Neural crest cell (in vitro differentiated cells): ENCODE measurements at places on chromosomes 16 and 17.

GRCh38 chr17:39618956-39619785, 7.6 kb upstream of the PPP1R1B start:
- H3K27ac ChIP-seq, result no peak overlapping the region
- peaks cover 90% of the 10 kb centered on the region for H3K27me3 ChIP-seq
- H3K4me3 ChIP-seq, result peak overlapping the region; percentile 66

DNA sequence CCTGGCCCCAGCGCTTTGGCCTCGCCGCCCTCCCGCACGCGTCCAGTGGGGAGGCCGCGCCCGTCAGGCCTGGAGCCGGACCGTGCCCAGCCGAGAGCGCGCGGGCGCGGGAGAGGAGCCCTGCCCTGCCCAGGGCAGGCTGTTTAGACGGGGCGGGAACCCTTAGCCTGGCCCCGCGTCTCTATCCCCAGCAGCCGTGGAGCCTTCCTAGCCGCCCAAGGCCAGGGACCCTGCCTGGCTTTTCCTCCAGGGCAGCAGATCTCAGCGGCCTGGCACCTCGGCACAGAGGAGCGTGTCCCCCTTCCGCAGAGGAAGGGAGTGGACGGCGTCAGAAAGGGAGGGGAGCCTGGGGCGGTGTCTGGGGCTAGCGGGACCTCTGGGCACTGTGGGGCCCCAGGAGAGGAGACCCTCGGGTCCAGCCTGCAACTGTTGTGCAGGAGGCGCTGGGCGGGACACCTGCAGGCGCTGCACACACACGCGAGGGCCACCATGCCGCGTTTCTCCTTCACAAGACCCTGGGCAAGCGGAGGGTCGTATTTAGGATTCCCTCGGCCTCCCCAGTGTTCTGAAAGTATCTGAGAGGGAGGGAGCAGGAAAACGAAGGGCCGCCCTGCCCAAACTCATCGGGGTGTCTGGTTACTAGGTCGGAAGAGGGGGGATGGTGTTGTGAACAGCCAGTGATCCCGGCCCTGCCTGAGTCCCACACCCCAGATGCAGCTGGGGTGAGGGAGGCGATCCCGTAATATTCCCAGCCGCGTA, 2.3 kb upstream of the NPTX1 start:
- no peaks in the 10 kb centered on the region for H3K36me3 ChIP-seq

- no peak overlapping the region for H3K4me3 ChIP-seq
- H3K27me3 ChIP-seq, result no peaks in the 10 kb centered on the region
- peaks cover 10% of the 10 kb centered on the region for H3K36me3 ChIP-seq
- peaks cover 30% of the 10 kb centered on the region for H3K4me1 ChIP-seq
- H3K27ac ChIP-seq, result peak overlapping the region; percentile 43
- no peak for DNase-seq
These were observed 142.2 kb downstream of the ABCA8 start for GRCh38 chr17:68812876-68813584.

DNA sequence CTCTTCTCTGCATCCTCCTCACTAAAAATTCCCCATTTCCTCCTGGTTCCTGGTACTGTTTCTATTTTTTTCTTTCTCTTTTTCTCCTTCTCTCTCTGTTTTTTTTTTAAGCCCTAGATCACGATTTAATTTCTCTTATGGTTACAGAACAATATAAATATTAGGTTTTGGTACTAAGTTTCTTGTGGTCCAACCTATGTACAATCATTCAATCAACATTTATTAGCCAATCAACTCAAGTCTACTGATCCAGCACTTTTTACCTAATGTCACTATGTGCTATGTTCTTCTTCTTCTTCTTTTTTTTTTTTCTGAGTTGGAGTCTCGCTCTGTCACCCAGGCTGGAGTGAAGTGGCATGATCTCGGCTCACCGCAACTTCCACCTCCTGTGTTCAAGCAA, 12.6 kb downstream of the RTN4RL1 start:
- no peaks in the 10 kb centered on the region for H3K36me3 ChIP-seq
- peaks cover 15% of the 10 kb centered on the region for H3K27me3 ChIP-seq
- H3K4me1 ChIP-seq, result peaks cover 21% of the 10 kb centered on the region
- no peak for DNase-seq

- no peak overlapping the region for H3K27ac ChIP-seq
- DNase-seq, result no peak
- H3K4me3 ChIP-seq, result no peak overlapping the region
- H3K36me3 ChIP-seq, result no peaks in the 10 kb centered on the region
These were observed 56.9 kb downstream of the RMI2 start for GRCh38 chr16:11402051-11402744.

DNA sequence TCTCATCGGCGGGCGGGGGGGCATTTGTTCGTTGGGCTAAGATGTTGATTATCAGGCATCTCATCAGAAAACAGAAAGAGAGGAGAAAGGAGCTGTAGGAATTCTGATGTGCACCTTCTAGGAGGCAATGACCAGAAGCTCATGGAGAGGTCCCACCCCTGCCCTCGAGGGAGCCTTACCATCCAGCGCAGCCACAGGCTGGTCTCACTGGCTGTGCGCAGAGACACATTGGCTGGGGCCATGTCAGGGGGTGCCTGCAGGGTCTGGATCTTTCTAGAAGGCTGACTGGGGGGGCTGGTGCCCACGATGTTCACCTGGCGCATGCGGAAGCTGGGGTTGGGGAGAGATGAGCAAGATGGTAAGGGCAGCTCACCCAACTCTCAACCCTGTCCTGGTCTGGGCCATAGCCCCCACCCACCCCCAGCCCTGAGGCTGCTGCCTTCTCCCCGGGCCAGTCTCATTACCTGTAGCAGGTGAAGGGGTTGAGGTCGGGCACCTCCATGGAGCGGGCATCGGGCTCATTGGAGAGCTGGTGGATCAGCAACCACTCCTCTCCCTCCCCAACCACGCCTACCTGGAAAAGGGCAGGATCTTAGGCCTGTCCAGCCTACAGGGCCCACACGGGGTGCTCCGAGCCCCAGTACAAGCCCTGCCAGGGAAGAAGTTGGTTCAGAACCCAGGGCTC, 86.2 kb upstream of the CDC42EP4 start:
- no peaks in the 10 kb centered on the region for H3K27me3 ChIP-seq
- peaks cover 50% of the 10 kb centered on the region for H3K4me1 ChIP-seq
- no peak overlapping the region for H3K27ac ChIP-seq
- peaks cover 10% of the 10 kb centered on the region for H3K36me3 ChIP-seq
- no peak overlapping the region for H3K4me3 ChIP-seq

DNA sequence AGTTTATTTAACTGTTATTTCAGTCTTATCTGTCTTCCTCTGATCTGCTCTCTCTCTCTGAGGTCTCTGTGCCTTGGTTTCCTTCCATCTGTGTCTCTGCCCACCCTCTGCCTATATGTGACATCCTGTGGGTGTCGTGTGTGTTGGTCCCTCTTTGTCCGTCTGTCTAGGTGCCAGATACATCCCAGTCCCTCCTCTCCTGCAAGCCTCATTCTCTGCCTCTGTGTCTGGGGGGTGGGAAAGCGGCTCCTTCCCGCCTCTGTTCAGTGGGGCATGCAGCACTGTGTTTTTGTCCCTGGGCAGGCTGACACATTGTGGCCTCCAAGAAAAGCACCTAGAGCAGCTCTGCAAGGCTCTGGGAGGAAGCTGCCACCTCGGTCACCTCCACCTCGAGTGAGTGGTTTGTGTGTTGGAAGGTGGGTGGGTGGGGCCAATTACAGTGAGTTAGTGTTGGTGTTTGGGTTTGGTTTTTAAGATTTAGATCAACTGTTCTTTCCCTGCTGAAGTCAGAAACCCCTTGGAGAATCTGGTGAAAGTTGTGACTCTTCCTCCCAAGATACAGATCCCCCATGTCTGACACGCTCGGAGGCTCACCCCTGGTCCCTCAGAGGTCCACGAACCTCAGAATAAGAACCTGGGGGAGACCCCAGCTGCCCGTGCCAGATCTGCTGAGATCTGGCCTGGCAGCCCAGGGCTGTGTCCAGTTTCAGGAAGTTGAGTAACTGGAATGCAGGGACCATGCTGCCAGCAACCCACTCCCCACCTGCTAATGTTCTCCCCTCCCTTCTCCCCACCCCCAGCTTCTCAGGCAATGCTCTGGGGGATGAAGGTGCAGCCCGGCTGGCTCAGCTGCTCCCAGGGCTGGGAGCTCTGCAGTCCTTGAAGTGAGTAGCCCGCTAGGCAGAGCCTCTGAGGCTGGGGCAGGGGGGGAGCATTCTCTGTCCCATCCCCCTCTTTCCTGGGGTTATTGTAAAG, 50.9 kb upstream of the CPNE2 start:
- no peak for DNase-seq
- H3K27me3 ChIP-seq, result no peaks in the 10 kb centered on the region
- H3K36me3 ChIP-seq, result no peaks in the 10 kb centered on the region
- H3K4me3 ChIP-seq, result no peak overlapping the region
- H3K27ac ChIP-seq, result no peak overlapping the region

- no peak for DNase-seq
- H3K36me3 ChIP-seq, result peaks cover 1% of the 10 kb centered on the region
- no peak overlapping the region for H3K27ac ChIP-seq
- peaks cover 56% of the 10 kb centered on the region for H3K4me1 ChIP-seq
These were observed 433.8 kb downstream of the SLC39A11 start for GRCh38 chr17:72658675-72659074.

- no peaks in the 10 kb centered on the region for H3K36me3 ChIP-seq
- no peak overlapping the region for H3K4me3 ChIP-seq
- peaks cover 3% of the 10 kb centered on the region for H3K4me1 ChIP-seq
- H3K27ac ChIP-seq, result no peak overlapping the region
- H3K27me3 ChIP-seq, result no peaks in the 10 kb centered on the region
- DNase-seq, result no peak
These were observed 805.5 kb upstream of the KIF2B start for GRCh38 chr17:53017227-53017626.

DNA sequence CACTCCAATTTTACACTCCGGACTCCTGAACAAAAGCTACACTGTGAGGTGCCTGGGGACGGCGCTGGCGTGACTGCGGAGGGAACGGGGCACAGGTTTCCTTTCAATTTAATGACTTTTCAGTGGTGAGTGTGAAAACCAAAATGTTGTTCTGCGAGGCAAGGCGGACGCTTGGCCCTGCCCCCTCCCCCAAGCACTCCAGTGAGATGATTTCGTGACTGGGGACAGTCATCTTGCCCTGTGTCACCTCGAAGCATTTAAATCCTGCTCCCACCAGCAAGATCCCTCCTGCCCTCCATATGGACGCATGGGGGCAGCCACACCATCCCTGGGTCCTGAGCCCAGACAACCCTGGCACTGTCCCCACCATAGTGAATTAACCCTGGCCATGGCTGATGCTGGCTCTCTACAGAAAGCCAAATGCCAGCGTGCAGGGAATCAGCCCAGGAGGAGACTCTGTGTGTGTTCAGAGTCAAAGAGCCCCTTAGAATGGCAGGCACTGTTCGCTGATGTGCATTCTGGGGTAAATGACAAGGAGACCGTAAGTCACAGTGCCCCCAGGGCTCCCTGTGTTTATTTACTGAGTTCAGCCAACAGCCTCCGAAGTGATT, 41.0 kb downstream of the C16orf95 start:
- H3K27me3 ChIP-seq, result peaks cover 8% of the 10 kb centered on the region
- no peaks in the 10 kb centered on the region for H3K36me3 ChIP-seq
- DNase-seq, result peak; percentile 20
- H3K4me3 ChIP-seq, result peak overlapping the region; percentile 47
- H3K4me1 ChIP-seq, result peaks cover 21% of the 10 kb centered on the region
- H3K27ac ChIP-seq, result no peak overlapping the region

- H3K36me3 ChIP-seq, result no peaks in the 10 kb centered on the region
- peaks cover 25% of the 10 kb centered on the region for H3K4me1 ChIP-seq
- H3K4me3 ChIP-seq, result no peak overlapping the region
- H3K27ac ChIP-seq, result no peak overlapping the region
These were observed 215.1 kb upstream of the GSE1 start for GRCh38 chr16:85398050-85398451.

DNA sequence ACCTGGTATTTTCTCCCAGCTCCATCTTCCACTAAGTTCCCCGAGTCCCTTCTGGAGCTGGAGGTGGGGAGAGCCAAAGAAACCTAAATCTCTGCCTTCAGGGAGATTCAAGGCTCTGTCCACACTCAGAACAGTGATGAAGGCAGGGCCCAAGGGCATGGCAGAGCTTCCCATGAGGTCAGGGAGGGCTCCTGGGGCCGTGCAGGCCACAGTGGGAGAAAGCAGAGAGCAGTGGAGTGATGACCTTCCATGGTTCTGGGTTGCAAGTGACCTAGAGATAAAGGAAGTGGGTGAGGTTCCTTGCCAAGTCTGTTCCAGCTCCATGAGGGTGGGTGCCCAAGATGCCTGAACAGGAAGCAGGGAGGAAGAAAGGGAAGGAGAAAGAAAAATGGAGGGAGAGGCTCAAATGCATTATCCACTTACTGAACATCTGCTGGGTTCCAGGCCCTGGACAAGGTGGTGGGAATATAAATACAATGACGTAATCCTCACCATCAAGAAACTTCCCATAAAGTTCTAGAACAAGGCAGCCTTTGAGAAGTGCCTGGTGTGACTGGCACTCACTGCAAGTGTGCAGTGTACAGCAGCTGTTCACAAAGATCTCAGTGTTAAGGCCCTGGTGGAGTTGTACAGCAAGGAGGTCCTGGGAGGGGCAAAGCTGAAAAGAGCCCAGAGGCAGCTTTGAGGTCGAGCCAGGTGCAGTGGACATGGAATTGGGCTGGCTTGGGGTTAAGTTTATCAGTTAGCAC, 13.3 kb downstream of the TBKBP1 start:
- DNase-seq, result no peak
- H3K36me3 ChIP-seq, result no peaks in the 10 kb centered on the region
- H3K4me3 ChIP-seq, result peak overlapping the region; percentile 43
- H3K27ac ChIP-seq, result peak overlapping the region; percentile 91

DNA sequence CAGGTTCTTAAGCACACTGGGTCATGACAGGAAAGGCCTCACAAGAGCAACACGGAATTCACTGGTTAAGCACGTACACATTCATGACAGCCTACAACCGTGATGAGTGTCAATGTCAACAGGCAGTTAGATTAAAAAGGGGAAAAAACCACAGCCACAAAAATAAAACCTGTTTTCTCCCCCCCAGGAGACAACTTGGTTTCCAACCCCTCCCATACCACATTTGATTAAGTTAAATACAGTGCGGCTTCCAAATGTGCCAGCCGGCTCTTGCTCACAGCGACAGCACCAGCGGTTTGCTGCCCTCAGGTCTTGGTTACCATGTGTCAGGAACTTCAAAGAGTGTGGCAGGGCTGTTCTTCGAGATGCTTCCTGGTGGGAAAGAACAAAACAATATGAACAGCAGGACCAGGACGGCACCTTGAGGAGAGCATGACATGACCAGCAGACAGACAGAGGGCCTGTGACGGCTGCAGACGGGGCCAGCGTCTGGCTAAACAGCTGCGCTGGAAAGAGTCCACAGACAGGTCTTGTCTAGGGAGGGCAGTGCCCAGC, 193.6 kb downstream of the PARN start:
- DNase-seq, result no peak
- peaks cover 8% of the 10 kb centered on the region for H3K4me1 ChIP-seq
- no peaks in the 10 kb centered on the region for H3K27me3 ChIP-seq
- no peak overlapping the region for H3K4me3 ChIP-seq
- peak overlapping the region; percentile 88 for H3K27ac ChIP-seq
- H3K36me3 ChIP-seq, result peaks cover 9% of the 10 kb centered on the region

- peak overlapping the region; percentile 91 for H3K27ac ChIP-seq
- H3K4me3 ChIP-seq, result no peak overlapping the region
- DNase-seq, result no peak
These were observed 7.5 kb downstream of the TIMP2 start for GRCh38 chr17:78917451-78918275.

- peaks cover 3% of the 10 kb centered on the region for H3K27me3 ChIP-seq
- no peaks in the 10 kb centered on the region for H3K36me3 ChIP-seq
- peaks cover 8% of the 10 kb centered on the region for H3K4me1 ChIP-seq
- H3K27ac ChIP-seq, result peak overlapping the region; percentile 99
These were observed 5.3 kb upstream of the CDR2L start for GRCh38 chr17:74981979-74982662.

GRCh38 chr17:333626-334396, 18.8 kb downstream of the RPH3AL start:
- DNase-seq, result peak; percentile 38
- H3K4me1 ChIP-seq, result peaks cover 11% of the 10 kb centered on the region
- no peaks in the 10 kb centered on the region for H3K36me3 ChIP-seq
- peak overlapping the region; percentile 62 for H3K4me3 ChIP-seq
- H3K27ac ChIP-seq, result peak overlapping the region; percentile 35
- H3K27me3 ChIP-seq, result peaks cover 23% of the 10 kb centered on the region
